Stimulated activated CD8-positive, alpha-beta memory T cell treated with anti-CD3 and anti-CD28 coated beads, Interleukin-15, amount 100 ng/mL, for 48 hours (primary cell): ENCODE measurements at places on chromosomes 3 and 15.

DNA sequence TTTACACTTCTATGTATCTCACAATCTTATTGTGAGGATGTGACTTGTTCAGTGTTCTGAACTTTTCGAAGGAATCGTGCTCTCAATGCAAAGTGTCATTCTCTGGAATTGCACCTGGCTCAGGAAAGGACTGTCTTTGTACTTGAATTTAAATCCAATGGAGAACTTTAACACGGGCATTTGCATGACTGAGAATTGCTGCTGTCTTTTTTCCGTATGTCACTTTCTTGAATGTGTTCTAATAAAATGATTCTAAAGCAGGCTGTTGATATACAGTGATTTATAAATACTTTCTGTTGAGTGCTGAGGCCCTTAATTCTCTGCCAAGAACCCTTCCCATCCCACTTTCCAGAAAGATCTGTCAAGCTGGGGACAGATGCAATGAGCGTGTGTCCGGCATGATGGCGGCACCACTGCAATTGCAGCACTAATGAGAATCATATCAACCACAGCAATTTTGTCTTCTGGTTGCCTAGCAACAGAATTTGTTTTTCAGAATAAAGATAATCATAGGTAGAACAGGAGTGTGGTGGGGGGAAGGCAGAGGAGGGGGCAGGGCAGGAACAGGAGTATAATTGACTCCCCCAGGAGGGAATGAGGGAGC lies 210.6 kb upstream of the UMPS start:
- DNase-seq: no peak

DNA sequence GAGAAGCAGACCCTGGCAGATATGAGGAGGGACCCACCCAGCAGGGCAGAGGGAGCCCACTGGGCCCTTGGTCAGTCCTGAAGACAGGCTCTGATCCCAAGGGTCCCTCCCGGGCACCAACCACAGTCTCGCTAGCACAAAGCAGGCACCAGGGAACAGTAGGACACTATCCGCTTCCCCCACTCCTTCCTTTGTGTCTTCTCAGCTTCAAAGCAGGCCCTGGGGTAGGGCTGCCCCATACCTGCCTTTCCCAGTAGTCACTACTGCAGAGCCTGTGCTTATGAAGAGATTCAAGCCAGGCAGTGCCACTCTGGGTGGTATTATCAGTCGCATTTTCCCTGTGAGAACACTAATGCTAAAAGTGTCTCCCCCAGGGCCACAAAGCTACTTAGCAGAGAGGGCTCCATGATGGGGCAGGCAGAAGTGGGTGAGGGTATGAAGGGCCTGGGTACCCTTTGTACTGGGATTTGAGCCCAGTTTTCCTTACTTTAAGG lies 32.7 kb downstream of the SRPRB start:
- no peak for DNase-seq

- DNase-seq: no peak
Observed at GRCh38 chr3:61315871-61316270, 64.6 kb upstream of the FHIT start.

DNA sequence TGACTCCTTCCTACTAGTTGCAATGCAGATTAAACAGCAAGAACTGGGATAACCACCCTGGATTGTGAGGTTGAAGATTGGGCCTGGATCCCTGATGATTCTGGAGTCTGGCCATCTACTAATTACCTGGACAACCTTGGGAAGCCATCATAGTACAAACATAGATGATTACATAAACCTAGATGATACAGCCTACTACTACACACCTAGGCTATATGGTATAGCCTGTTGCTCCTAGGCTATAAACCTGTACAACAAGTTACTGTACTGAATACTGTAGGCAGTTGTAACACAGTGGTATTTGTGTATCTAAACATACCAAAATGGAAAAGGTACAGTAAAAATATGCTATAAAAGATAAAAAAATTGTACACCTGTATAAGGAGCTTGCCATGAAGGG lies 48.0 kb downstream of the NSUN3 start:
- no peak for DNase-seq

- DNase-seq: no peak
Observed at GRCh38 chr3:147405231-147406027, 914 bp downstream of the ZIC4 start.
